ENCODE measurements at places on chromosomes 16 and 17.

- DNase-seq: no peak
Measured at GRCh38 chr16:5882087-5882640, 784.6 kb upstream of the EEF2KMT start.

DNA sequence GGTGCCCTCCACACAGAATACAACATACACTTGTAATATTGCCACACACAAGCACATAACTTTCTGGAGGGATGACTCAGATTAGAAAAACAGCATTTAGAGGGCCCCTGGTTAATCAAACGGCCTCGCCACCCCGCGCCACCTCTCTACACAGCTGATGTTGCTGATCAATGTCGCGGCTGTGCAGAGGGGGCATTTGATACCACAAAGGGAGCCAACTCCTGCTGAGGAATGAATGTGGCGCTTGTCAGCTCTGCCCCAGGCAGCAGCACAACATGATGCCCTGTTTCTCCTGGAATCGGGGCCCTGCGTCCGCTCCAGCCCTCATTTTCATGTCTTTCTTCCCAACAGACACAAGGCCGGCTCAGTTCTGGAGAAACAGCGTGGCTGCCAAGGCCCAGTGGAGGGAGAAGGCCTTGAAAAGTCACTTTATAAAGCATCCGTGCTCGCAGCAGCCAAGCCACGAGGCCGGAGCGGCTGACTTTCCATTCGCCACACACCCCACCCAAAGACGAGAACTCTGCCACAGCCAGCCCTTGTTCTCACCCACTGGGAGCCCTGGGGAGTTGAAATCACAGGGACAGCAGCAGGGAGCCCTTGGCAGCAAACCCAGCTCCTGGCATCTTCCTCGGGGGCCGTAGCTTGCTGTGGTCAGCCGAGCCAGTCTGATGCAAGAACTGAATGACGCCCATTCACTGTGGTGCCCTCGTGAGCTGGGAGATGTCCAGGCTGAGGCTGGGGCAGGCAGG, 65.6 kb downstream of the XYLT1 start:
- no peak for DNase-seq

DNA sequence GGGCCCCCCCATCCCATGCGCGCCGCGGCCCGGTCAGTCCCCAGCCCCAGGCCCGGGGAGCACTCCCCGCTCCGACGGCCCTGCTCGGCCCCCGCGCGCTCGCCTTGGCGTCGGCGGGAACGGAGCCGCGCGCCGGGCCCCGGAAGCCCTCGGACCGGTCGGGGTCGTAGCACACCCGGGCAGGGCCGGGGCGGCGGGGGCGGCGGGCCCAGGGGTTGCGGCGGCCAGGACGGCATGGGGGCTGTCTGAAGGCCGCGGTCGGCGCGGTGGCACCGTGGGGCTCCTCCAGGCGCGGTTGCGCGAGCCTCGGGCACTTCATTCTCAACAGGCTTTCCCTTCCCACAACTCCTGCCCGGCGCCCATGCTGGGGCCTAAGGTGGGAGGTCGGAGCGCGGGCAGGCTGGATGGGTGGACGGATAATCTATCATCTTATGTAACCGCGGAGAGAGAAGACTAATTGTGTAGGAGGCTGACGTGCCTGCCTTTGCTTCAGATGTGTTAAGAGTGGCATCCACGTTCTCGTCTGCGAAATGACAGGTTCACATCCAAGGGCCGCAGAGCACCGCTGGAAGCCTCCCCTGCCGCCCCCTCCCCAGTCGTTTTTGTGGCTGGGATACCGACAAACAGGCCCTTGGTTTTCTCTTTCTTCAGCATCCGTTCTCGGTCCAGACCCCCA, 708 bp downstream of the BAIAP2 start:
- peak; percentile 56 for DNase-seq

GRCh38 chr17:60305141-60305540, 86.8 kb downstream of the USP32 start:
- no peak for DNase-seq

DNA sequence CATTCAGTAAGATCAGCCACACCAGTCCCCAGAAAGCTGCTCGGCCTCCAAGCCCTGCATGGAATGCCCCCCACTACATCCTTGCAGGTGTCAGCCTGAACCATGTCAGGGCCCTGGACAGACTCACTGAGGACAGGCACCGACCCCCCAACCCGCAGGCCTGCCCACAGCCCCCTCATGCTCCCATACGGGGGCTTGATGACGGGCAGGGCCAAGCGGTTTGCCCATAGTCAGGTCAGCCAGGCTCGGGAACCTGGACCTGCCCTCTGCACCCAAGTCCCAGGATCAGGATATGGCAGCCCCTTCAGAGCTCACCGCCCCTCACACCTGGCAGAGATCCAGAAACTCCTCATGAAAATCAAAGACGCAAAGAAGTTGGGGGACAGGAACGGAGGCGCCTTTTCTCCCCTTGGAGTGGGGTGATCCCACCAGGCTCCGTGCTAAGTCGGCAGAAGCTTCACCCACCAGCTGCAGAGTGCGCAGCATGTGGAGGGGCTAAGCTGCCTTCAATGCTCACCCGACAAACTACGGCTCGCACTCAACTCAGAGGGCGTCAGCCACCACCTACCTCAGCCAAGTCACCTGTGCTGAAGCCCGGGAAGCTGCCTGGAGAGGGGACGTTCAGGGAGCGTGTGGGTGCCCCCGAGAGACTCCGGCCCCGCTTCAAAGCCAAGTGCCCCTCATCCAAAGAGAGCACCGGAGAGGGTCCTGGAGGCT, 26.5 kb downstream of the GNPTG start:
- DNase-seq: no peak

DNA sequence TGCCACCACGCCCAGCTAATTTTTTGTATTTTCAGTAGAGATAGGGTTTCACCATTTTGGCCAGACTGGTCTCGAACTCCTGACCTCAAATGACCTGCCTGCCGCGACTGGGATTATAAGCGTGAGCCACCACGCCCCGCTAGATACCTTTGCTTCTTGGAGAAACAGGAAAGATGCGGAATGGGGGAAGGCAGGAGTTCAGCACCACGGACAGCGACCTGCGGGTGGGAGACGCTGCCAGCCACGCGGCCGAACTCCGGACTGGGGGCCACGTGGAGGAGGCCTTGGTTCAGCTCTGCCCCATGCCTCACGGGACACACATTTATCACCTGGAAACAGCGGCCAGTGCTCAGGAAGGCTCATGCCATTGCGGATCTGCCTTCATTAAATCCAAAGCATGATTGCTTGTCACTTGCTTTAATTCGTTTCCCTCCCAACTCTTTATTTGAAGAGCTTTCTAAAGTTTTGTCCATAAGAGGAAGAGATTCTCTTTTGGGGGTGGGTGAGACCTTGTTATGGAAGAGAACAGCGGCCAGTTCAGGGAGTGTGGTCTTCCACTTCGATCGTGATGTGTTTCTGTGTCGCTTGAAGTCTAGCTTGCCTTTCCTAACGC, 219.9 kb downstream of the ENGASE start:
- DNase-seq: no peak

All from WERI-Rb-1 (cell line).